NCI-H1092 (cell line): ENCODE measurements at places on chromosomes 7 and 10.

GRCh38 chr10:60806921-60807320 lies 28.6 kb downstream of the CDK1 start:
- DNase-seq: no peak

- no peak for DNase-seq
These were observed 286.5 kb upstream of the LRRTM3 start for GRCh38 chr10:66639371-66639770.

DNA sequence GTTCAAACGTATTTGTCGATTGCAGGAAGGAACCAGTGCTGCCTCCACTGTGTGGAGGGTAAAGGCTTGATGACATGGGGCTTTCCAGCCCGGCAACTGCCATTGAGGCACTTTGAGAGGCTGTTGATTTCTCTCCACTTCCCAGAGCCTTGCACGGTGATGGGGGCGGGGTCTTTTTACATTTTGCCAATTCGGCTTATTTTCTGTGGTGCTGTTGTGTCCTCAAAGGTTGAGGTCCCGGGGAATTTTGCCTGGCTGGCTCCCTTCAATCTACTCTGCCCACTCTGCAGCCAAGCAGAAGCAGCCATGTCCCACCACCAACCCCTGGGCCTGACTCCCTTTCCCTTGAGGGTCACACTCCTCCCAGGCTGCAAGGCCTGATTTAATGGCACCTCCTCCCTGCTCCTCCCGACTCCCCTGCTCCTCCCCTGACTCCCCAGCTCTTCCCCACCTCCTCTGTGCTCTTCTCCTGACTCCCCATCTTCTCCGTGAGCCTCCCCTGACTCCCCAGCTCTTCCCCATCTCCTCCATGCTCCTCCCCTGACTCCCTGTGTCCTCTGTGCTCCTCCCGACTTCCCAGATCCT lies 39.0 kb downstream of the OAT start:
- DNase-seq: no peak

GRCh38 chr10:821322-821721 lies 110.2 kb downstream of the LARP4B start:
- no peak for DNase-seq

DNA sequence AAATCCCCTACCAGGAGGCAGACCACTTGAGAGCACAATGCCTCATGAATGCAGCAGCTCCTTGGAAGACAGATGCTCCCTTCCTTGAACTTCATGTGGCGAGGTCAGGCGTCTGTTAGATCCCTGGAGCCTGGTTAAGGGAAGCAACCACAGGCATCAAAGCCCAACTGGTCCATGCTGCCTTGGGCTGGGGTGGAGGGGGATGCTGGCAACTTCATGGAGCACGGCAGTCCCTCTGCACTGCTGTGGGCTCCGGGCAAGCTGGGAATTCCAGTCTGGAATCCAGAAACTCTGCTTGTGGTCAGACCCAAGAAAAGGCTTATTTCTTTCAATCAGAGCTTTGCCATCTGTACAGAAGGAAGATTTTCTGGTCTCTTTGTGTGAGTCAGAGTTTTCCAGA lies 130.4 kb downstream of the PFKFB3 start:
- no peak for DNase-seq

GRCh38 chr7:137787301-137787976 lies 59.3 kb downstream of the DGKI start:
- DNase-seq: no peak

- DNase-seq: no peak
These were observed 131.8 kb upstream of the WDR11 start for GRCh38 chr10:120719333-120719732.

DNA sequence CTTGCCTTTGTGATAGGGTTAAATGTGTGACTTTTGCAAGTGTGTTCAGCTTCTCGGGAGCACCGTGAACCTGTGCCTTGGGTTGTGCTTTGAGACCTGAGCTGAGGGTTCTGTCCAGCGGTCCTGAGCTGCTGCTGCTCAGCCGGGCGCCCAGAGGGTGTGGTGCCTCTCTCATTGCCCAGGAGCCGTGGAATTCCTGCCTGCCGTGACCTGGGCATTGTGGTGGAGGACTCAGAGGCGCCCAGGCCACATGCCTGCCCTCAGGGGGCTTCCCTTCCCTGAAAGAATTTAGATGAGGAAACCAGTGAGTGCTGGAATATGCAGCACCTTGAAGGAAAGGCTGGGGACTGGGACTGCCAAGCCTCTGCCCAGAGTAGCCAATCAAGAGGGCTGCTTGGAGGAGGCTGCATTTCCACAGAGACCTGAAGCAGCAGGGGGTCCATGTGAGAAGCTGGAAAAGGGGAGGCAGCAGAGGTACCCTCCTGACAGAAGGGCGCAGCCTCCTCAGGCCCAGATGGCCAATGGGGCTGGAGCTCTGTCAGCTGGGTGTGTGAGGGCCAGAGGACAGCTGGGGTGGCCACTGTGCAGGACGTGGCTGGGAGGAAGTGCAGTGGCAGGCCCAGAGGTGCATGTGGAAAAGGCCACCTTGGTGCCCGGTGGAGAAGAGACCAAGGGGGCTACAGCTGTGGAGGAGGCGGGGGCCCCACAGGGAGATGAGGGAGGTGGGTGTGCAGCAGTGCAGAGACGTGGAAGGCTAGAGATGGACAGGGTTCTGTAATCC lies 107.3 kb downstream of the NKX6-2 start:
- DNase-seq: no peak

- DNase-seq: no peak
These were observed 8.1 kb downstream of the IL2RA start for GRCh38 chr10:6053816-6054631.

DNA sequence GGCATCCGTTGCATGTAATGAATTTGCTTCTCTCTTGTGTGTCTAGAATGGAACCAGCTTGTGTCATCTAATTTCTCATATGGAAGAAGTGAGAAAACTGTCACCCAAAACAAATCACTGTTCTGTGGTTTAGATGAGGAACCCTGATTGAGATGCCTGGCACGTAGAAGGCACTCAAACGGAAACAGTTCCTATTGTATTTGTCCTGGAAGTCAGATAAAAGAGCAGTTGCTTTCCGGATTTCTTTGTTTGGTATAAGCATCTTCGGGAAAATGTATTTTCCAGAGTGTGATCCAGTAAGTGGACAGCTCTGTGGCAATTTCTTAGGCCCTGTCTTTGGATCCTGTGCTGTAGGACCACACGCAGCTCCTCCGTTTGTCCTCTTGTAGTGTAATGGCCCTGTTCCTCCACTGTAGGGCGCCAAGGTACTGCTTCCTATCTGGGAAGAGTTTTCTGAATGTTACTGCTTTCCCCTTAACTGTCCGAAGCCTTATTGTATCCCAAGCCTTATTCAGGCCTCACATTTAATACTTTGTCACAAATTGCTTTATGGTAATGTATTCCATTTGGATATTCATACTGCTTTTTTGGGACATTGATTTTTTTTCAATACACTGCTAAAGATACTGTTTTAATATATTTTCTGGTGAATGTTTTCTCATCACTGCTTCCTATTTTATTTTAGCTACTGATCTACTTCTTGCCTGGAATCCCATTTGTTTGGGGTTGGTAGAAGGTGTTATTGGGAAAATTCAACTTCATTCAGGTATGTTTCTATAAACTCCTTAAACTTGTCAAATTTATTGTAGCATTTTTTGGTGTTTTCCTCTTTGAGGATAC lies 24.8 kb downstream of the INPP5F start:
- DNase-seq: peak; percentile 8

GRCh38 chr7:47478926-47479711 lies 102.8 kb downstream of the TNS3 start:
- DNase-seq: no peak

GRCh38 chr10:62374862-62375710 lies 917 bp downstream of the ZNF365 start:
- DNase-seq: no peak

- DNase-seq: no peak
These were observed 725.4 kb downstream of the PHTF2 start for GRCh38 chr7:78523930-78524329.

- no peak for DNase-seq
These were observed 527.8 kb downstream of the SH2D4B start for GRCh38 chr10:81065474-81065873.

DNA sequence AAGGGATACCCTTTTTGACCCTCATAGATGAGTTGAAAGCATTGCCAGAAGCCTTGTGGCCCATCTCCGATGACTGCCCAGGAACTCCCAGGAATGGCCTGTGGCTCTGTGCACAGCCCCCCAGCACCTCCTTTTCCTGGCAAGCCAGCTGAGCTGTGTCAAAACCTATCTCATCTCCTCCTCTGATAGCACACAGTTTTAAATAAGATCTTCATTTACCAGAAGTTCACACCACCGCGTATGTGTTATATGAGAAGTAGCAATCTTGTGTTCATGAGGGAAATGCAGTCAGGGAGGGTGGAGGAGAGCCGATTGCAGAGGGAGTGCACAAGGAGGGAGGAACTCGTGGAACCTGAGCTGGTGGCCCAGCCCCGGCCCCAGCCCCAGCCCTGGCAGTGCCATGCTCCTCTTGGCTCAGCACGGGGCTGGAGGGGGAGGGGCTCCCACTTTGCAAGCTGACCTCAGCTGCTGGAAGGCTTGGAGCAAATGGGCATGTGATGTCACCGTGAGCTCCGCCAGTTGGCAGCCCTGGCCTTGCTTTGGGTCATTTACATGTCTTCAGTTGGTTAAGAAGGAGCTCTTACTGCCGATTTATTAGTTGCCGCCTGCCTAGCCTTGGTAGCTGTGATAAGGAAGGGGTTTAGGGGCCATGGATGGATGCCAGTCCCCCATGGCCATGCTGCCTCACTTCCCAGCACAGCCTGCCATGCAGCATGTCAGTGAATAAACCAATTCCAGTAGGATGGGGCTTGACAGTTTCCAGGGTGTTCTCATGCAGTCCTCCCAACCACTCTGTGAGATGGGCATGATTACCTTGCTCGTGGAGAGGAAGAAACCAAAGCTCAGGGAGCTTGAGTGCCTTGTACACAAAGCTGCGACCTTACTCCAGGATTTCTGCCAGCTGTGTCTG lies 20.0 kb downstream of the UNC5B start:
- peak; percentile 62 for DNase-seq

DNA sequence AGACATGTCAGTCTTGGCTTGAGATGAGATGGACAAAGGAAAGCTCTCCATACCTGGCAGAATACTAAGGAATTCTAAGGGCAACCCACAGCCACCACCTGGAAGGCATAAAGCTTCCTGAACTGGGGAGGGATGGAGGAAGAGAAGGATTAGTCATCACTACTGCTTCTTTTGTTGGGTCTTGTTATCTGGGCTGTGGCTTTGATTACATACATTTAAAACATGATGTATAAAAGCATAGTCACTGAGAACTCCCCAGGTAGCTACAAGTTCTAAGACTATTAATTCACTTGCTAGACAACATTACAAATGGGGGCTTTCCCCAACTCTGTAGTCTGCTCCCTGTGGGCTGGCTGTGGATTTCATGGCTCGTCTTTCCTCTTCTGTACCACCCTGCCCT lies 58.2 kb downstream of the RBM33 start:
- DNase-seq: no peak

GRCh38 chr10:131655101-131655849 lies 245.5 kb upstream of the PPP2R2D start:
- DNase-seq: no peak

DNA sequence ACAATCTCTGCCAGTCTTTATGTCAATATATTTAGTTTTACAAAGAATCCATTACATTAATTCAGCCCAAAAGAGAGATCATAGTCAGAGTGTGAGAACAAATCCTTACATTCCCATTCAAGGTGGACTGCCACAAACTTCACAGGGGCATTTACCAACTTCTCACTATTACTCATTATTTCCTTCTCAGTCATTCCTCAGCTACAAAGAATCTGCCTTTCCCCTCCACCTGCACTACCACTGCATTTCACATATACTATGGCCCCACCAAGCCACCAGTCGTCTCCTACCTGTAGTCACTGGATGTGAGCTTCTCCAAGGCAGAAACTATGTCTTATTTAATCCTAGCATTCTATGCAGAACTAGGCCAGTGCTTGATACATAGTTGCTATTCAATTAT lies 94.3 kb downstream of the USP6NL start:
- no peak for DNase-seq

DNA sequence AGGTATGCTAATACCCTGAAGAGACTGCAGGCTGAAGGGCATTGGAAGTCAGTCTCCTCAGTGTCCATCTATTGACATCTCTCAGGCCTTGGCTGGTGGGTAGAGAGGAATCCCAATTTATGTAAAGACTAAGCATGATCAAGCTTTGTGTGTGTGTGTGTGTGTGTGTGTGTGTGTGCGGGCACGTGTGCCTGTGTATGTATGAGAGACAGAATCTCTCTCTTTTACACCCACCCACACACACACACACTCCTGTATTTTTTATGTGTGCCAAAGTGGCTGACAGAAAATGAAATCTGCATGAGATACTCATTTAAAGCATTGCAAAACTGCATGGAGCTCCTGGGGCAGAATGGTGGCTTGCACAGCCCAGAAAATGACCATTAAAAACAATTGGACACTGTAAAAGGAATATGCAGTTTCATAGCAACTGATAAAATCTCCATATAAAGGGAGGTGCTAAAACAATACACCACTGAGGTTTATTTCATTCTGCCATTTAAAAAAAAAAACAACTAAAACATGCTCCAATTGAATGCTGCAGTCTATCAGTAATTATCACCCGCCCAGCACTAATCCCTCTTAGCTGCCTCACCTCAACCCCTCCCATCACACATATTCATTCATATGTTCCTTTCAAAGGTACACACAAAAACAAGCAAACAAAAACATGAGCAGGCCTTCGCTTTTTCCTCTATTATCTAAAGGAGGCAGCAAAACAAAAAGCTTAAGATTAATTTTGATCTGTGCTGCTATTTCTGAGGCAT lies 385.0 kb downstream of the KCNMA1 start:
- DNase-seq: no peak

DNA sequence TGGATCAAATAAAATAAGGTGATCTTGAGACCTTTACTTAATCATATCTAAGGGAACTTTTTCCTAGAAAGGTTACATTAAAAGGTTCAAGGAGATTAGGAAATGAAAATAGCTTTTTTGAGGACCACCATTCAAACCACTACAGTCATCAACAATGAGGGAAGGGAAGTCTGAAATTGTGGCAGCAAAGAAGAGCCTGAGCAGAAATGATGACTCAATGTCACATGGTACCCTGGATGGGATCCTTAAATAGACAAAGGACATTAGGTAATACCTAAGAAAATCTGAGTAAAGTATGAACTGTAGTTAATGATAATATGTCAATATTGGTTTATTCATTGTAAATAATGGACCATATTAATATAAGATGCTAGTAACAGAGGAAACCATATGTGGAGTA lies 236.0 kb downstream of the SEMA3D start:
- DNase-seq: no peak

DNA sequence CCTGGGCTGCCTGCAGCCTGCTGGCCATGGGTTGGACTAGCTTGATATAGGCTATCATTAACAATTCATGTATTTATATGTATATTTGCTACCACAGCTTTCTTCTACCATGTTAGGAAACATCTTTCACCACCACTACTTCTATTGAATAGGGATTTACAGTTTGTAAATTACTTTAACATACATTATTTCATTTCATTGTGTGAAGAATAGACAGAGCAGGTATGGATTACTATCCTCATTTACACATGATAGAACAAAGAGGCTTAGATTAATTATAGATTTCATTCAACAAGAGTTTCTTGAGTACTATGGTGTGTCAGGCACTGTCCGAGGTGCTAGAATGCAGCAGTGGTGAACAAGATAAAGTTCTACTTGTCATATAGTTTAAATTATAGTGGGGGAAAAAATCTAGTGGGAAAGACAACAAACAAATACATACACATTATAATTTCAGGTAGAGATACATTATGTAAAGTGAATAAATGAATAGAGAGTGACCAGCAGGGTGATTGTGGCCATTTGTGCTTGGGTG lies 20.6 kb downstream of the VTI1A start:
- no peak for DNase-seq

- DNase-seq: no peak
These were observed 16.4 kb upstream of the ZNF32 start for GRCh38 chr10:43665054-43665453.
